Activated T-helper 1 cell treated with anti-CD3 and anti-CD28 coated beads, Interleukin-12 subunit alpha, Interleukin-12 subunit beta, Interleukin-2, Interleukin-4 antibody, amounts not matched to agents 30 ng/mL and 10 ng/mL and 1 ng/mL, durations not matched to agents 14 hours and 24 hours and 36 hours (primary cell): ENCODE measurements at places on chromosomes 6 and 20. TPM values are rescaled to one million over a fixed set of nuclear protein-coding genes. Genes with fewer than 3 reads are reported as not detected.

Gene PNPLA1
- total RNA-seq: not detected in 2 replicates

Gene TTK
- total RNA-seq: 22.4 and 23.5 TPM in 2 replicates

Gene GPX5
- not detected in 2 replicates for total RNA-seq

Gene KCNK16
- not detected in 2 replicates for total RNA-seq

Gene EPPIN
- total RNA-seq: not detected in 2 replicates

Gene PLEKHG1
- total RNA-seq: 0.27 and 0.80 TPM in 2 replicates

Gene CST5
- not detected in 2 replicates for total RNA-seq

Gene MEI4
- not detected in 2 replicates for total RNA-seq

Gene PAX1
- not detected in 2 replicates for total RNA-seq

Gene MBOAT1
- 12.2 and 13.5 TPM in 2 replicates for total RNA-seq

Gene TTLL9
- total RNA-seq: not detected in 2 replicates

Gene C20orf96
- 4.3 and 4.7 TPM in 2 replicates for total RNA-seq
